ENCODE measurements at places on chromosomes 16 and 17.

DNA sequence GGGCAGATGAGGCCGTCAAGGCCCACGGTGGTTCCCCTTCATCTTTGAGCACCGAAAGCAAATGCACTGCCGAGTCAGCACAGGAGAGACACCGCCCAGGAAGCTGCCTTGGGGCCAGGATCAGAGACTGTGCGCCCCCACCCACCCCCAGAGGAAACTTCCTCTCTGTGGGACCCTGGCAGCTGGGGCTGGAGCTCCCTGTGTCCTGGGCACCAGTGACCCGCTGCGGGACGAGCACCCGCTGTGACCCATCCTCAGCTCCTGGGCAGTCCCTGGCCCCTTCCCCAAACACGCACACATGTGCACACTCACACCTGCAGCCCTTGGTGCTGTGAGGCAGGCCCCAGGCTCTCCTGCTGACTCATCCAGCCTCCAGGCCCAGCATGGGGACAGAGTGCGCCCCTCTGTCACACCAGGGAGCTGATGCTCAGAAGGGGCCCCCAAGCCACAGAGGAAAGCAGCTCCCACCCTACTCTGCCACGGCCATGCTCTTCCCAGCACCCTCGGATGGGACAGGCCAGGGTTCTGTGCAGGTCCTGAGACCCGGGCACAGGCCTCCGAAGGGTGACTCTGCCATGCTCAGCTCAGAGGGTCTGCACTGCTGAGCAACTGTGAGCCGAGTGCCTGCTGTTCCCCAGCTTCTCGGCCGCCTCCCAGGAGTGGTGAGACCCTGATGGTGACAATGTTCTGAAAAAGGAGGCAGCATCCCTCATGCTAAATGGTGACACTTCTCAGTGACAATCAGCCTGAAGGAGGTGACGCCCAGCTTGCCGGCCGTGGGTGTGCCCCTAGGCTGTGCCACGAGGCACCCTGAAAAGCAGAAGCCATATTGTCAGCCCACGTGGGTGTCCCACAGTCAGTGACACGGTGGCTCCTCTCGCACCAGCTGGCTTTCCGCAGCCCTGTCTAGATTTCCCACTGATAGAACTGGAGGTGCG, 3.6 kb downstream of the PIEZO1 start:
- DNase-seq = peak; percentile 57

DNA sequence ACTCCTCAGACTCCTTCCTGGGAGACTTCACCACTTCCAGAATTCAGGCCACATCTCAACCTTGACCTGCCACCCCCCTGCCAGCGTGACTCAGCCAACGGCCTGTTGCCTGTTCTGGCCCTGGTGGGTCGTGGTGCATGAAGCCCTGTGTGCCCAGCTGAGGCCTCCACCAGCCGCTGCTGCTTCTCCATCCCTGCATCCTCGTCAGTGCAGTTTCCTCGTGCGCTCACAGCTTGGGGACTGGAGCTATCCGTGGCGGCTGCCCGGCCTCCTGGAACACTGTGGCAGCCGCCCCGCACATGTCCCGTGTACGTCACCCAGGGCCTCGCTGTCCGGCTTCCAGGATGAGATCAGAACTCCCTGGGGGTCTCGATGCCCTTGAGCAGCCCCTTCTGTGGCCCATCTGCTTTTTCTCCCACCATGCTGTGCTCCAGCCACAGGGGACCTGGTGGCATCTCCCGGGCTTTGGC, 8.0 kb upstream of the TEDC2 start:
- no peak for DNase-seq

DNA sequence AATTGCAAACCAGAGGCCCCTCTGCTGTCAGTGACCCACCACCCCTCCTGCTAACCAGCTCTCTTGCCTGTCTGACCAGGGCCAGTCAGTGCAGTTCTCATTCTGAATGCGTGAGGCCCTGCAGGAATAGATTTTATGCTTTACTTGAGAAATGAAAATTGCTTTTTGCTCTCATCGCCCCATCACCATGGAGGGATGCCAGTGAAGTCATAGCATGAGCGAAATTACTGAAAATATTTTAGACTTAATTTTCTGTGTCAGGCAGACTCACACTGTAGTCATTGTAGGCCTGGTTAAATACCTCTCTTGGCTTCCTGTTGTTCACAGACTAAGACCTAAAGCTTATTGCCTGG, 490.5 kb upstream of the CDH5 start:
- DNase-seq = no peak

DNA sequence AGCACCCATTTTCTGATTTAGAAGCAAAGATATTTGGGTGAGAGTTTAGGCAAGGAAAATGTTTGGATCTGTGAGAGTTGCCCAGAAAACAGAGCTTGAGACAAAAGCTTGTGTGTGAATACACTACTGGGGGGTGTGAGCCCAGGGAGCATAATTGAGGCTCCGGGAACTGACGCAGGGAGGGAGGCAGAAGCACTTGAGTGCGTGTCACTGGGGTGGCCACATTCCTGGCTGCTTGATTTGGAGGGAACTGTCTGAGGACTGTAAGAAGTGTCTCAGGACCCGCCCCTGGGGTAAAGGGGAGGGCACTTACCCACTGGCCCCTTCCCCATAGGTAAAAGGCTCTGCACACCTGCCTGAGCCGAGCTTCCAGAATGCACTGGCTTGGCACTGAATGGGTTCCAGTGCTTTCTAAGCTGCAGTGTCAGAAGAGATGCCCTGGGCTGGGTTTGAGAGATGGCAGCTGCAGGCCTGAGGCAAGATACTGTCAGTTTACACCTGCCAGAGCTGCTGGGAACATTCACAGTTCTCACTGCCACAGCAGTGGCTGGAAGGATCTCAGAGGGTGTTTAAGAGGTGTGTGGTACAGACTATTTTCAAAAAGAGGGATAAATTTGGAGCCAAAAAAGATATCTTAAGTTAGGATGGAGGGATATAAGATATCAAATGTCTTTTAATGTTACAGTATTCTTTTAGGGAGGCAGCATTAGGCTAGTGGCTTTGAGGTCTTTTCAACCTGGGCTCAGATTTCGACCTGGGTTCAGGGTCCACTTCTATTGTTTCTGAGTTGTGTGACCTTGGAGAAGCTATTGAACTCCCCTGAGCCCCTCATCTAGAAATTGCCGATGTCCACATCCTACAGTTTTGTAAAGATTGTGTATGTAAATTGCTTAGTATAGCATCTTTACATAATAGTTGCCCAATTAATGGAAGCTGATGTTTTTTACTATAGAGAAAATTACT, 6.9 kb upstream of the TEX2 start:
- no peak for DNase-seq

- no peak for DNase-seq
These were observed 59.6 kb upstream of the CIBAR2 start for GRCh38 chr16:85171759-85172454.

DNA sequence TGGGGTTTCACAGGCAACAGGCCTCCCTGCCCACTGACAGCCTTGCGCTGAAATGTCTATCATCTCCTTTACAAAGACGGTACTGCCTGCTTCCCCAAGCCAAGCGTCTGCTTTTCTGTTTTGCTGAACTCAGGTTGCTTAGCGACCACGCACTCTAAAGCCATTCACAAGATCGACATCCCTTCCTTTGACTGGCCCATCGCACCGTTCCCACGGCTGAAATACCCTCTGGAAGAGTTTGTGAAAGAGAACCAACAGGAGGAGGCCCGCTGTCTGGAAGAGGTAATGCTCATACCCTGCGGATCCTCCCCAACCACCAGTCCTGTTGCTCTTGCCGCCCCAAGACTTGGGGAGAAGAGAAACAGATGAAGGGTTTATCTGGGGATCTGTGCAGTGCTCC, 28.7 kb downstream of the TMEM186 start:
- no peak for DNase-seq

DNA sequence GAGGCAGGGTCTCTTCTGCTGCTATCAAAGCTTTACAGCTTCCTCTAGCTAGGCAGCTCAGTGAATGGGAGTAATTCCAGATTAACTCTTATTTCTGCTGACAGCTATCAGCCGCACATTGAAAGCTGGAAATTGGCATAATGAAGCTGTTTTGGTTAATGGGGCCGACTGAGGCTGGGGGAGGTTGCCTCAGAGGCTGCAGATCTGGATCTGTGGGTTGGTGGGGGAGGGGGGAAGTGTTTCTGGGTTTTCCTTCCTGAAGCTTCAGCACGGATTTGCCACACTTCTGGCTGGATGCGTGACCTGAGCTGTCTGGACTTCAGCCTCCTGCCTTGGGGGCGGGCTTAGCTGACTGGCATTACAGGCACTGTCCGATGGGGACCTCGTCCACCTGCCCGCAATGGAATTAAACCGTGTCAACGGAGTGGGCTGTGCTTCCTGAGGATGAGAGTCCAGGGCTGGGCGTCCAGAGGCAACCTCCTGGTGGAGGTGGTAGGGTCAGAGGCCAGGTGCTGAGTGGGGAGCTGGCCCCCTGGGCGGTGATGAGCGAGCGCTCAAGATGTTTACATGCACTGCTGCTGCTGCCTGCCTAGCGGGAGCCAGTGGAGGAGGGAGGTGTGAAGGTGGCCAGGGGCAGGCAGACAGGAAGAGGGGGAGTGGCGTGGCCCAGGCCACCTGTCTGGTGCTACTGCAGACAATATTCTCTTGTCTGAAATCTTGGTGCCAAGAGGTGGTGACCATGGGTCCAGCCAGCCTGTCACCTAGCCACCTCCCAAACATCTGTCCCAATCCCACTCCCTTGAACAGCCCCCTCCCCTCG, 6.7 kb upstream of the ABCC3 start:
- DNase-seq = no peak

DNA sequence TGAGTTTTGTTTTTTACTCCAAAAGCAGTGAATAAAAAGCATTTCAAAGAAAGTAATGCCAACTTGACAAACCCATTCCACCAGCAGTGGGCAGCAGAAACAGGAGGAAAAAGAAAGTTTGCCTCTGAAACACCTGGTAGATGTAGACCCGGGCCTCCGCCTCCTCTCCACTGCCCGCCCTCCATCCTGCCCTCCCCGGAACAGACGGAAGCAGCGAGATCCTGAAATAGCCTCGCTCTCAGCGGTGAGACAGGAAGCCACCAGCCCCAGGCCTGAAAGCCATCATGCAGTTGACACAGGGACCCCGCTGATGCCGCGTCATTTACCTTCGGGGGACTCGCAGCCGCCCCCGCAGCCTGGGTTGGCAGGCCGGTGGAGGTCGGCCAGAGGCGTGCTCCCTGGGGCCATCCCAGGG, 67.8 kb downstream of the C16orf78 start:
- DNase-seq = peak; percentile 19

- peak; percentile 51 for DNase-seq
These were observed 606 bp downstream of the THAP11 start for GRCh38 chr16:67842509-67843342.

DNA sequence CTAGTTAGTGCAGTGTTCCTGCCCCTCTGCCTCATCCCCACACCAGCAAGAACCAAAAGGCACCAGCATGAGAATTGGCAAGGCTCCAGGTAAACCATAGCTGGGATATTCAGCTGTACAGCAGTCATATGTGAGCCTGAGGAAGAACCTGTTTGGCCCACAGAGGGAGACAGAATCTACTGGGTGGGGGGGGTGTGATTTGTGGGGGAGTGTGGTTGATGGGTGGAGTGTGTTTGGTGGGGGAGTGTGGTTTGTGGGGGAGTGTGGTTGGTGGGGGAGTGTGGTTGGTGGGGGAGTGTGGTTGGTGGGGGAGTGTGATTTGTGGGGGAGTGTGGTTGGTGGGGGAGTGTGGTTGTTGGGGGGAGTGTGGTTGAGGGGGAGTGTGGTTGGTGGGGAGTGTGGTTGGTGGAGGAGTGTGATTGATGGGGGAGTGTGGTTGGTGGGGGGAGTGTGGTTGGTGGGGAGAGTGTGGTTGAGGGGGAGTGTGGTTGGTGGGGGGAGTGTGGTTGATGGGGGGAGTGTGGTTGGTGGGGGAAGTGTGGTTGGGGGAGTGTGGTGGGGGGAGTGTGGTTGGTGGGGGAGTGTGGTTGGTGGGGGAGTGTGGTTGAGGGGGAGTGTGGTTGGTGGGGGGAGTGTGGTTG, 19.5 kb downstream of the MINK1 start:
- DNase-seq = no peak

GRCh38 chr16:85449191-85449884, 163.8 kb upstream of the GSE1 start:
- no peak for DNase-seq

DNA sequence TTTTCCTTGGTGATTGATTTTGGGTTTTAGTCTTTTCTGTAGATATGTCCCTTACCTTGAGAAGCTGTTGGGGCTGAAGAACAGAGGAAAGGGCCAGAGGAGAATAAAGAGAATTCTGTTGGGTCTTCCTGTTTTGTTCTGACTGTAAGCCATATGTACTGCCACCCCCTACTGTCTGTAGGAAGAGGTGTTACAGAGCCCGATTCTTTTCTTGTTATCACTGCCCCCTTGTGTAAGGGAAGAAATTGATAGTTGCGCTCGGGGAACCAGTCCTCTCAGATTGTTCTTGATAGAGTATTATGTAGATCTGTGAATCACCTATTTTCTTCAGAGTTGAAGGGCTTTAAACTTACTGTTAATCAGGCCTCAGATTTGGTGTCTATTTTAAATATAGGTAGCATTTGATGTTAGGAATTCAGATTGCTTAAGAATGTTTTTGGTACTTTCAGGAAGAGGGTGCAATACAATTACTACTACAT, 2.4 kb downstream of the TANC2 start:
- DNase-seq = no peak

GRCh38 chr16:85153046-85153445, 40.8 kb upstream of the CIBAR2 start:
- no peak for DNase-seq

DNA sequence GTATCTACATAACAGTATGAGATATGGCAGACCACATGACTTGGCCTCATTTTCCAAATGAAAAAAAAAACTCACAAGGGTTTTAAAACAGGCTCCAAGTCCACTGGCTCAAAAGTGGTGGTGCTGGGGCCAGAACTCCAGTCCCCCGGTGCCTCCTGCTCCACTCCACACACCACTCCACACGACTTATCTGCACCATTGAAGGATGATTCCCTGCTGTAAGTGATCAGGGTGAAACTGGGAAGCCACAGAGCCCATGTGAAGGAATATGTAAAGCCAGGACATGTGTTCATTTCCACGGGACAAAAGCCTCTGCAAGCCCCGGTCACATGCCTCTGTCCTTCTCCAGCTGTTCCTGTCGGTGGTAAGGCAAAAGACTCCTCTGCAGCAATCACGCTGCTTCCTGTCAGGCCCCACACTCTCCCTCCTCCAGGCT, 97.2 kb downstream of the ZNF18 start:
- DNase-seq = no peak

GRCh38 chr17:79904865-79905264, 65.6 kb upstream of the CBX4 start:
- DNase-seq = no peak

DNA sequence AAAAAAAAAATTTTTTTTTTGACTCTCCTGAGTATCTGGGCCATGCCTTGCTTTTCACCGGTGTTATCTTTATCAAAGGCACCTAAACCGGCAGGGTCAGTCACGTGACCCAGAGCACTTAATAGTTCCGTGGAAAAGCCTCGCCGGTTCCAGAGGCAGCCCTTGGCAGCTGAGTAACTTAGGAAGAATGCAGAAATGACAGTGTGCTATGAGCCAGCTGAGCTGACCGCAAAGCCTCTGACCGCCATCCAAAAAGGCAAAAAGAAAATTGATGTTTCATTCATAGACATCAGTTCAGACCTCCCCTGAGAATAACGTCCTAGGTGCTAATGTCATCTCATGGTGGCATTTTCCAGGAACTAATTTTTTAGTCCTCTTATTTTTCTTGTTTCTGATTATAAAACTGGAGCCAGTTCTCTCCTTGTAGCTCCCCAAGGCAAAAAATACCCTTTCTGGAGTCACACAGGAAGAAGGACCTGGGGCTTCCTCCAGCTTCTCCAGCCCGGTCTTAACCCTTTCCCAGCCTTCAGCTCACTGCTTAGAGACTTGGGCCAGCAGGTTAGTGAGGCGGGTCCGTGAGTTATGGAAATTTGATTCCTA, 122.6 kb downstream of the SOCS1 start:
- no peak for DNase-seq

Data from stimulated activated CD4-positive, alpha-beta T cell treated with anti-CD3 and anti-CD28 coated beads, Interleukin-4, amount 100 ng/mL, for 48 hours (primary cell).